Hematopoietic multipotent progenitor cell (in vitro differentiated cells): ENCODE measurements at places on chromosomes 5 and 9. TPM values are rescaled to one million over a fixed set of nuclear protein-coding genes. Genes with fewer than 3 reads are reported as not detected.

Gene SEMA5A
- total RNA-seq: under 0.01 TPM

Gene DMGDH
- 1.3 TPM for total RNA-seq

Gene BASP1
- total RNA-seq: 7.8 TPM

Gene PCDHGA10
- total RNA-seq: 1.1 TPM

Gene CATSPER3
- total RNA-seq: 0.27 TPM
